ENCODE measurements at places on chromosomes 7 and 10.

- no peak for DNase-seq
Measured at GRCh38 chr10:80611481-80612185, 73.9 kb downstream of the SH2D4B start.

DNA sequence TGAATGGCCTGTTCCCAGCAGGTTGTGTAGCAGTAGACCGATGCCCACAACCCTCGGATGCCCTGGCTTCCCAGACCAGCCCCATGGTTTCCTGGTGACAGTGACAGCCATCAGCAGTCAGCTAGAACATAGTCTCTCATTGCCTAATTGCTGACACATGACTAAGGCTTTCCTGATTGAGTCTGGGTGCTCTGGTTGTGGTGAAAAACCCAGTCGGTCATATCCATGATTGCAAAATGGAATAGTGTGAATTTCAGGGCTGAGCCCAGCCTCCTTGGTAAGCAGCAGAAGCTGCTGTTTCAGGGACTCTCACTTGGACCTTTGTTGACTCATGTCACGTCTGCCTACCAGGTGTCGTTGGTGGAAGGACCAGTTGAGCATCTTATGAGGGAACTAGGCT lies 36.6 kb downstream of the POR start:
- DNase-seq, result no peak

GRCh38 chr7:111082351-111082750 lies 8.6 kb upstream of the LRRN3 start:
- no peak for DNase-seq

DNA sequence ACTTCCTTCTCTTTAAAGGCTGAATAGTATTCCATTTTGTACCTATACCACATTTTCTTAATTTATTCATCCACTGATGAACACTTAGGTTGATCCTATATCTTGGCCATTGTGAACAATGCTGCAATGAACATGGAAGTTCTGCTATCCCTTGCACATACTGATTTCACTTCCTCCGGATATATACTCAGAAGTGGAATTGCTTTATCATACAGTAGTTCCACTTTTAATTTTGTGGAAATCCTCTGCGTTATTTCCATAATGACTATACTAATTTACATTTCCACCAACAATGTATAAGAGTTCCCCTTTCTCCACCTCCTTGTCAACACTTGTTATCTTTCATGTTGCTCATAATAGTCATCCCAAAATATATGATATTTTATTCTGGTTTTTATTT lies 312.6 kb downstream of the PLXDC2 start:
- no peak for DNase-seq

DNA sequence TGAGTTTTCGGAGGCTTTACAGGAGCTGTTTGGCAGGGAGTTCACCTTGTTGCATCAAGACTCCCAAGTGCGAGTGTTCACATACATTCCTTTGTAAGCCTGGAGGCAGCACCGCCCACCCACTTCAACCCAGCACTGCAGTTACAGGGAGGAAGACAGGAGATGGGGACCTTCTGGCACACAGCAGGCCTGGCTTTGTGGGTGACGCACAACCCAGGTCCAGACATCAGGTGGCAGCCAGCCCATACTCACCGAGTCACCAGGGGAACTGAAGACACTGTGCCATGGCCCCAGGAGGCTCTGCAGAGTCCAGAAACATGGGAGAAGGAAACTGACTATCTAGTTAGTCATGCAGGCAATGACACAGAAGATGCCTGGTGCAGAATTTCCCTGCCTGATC lies 305.9 kb upstream of the RNF32 start:
- no peak for DNase-seq

- DNase-seq, result no peak
Measured at GRCh38 chr10:103763374-103764202, 91.8 kb downstream of the SH3PXD2A start.

DNA sequence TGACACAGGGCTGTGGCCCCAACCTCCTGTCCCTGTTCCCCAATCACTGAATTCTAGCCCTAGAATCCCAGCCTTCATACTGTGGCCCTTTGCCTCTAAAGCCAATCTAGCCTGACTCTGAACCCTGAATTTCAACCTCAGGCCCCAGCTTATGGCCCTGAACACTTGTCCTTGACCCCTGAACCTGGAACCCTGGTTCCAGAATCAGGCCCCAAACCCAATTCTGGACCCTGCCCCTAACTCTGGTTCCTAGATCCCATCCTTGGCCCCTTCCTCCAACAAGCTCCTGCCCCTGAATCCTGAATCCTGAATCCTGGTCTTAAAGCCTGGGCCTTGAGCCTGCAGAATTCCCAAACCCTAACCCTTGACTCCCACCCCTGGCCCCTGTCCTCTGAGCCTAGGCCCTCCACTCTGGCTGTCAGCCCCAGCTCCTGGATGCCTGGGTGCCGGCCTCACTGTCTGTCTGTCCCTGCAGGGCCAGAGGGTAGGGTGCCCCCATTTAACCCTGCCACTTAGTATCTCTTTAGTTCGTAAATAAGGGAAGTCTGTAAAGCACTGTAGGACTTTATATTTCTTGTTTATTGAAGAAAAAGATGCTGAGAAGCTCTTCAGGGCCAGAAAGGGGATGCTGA lies 1.3 kb downstream of the INPP5A start:
- DNase-seq, result no peak

DNA sequence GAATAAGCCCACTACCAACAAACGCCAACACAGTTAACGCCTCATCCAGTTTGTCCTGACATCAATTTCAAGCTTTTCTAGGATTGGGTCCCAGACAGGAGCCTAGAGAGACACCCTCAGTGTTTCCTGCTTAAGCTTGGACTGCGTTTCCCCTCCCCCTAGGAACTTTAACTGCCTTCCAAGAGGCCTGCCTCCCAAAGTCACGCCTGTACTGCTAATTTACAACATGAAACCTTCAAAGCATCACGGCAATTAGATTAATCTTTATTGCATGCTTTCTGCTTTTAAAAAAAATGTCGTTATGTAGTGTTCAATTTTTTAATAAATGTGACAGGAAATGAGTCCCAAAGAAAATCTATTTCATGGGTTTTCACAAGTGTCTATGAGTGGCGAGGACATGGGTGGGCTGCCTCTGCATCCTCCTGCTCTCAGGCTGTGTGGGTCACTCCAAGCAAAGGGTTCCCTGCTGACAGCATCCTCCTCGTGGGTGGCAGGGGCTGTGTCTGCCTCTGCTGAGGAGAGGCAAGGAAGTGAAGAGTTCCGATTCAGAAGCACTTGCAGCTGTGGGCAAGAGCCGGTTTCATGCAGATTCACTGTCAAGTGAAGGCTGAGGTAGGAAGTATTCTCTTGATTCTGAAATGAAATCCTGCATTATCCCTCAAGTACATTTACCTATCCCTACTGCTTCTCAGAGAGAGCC lies 193.0 kb upstream of the KMT2E start:
- no peak for DNase-seq

DNA sequence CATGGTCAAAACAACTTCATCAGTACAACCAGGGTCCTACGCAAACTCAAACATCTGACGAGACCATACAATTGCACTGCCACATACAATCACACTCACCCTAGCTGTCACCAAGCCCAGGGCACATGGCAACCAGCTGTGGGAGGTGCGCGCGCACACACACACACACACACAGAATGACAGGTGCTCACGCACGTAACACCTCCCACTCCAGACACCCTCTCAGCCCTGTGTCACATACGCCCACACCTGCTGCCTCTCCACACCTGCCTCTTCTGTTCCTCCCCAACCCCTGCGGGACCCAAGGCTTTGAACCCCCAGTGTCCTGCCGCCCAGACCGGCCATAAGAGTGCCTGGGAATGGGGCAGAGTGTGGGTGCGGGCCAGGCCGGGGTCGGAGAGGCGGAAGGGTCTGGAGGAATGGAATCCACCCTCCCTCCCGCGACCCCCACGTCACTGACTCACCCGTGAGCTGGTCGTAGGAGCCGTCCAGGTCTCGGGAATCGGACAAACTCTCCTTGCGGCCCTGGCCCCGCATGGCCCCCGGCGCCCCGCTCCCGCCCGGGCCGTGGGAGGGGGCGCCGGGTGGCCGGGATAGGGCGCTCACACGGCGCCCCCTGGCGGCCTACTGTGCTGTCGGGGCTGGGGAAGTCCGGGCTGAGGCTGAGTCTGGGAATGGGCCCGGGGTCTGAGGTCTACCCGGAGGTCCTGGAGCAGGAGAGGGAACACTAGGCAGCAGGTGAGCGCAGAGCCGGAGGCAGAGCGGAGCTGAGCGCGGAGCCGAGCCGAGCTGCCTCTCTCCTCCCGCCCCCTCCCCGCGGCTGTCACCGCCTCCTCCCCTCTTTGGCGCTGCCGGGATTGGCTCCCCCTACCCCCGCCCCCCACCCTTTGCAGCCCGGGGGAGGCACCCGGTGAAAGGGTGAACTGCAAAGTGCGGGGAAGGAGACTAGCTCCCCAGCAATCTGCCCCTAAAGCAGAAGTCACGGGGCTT lies at the start of gene KCNIP2:
TSS of gene KCNIP2 (minus strand) at position 769 of the 990 bp plus-strand sequence. CDS start at position 537, 232 bp downstream.
- no peak for DNase-seq

DNA sequence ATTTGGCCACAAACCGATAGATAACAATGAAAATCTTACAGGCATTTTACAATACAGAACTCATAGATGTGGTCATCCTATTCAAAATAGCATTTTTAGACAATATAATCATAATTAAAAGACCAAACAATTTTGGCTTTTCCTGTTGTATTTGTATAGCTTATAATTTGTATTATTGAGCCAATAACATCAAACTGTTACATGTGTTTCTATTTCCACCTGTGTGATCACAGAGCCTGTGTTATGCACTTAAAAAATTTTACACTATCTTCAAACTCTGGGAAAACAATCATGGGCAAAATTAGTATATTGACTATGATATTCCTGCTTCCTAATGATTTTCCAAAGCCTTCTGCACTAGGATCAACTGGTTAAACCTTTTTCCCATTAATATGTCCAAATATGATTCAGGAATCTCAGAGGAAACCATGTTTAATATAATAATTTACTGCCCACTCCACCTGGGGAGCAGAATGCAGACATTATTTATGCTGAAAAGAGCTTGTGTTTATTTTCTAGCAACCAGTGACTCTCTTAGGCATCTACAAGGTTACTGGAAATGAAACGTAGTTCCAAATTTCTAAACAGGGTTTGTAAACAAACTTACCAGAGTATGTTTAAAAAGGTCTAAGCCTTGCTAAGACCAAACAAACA lies 1.7 kb downstream of the RHOBTB1 start:
- DNase-seq, result no peak

GRCh38 chr10:63103971-63104409 lies 29.1 kb upstream of the NRBF2 start:
- no peak for DNase-seq

DNA sequence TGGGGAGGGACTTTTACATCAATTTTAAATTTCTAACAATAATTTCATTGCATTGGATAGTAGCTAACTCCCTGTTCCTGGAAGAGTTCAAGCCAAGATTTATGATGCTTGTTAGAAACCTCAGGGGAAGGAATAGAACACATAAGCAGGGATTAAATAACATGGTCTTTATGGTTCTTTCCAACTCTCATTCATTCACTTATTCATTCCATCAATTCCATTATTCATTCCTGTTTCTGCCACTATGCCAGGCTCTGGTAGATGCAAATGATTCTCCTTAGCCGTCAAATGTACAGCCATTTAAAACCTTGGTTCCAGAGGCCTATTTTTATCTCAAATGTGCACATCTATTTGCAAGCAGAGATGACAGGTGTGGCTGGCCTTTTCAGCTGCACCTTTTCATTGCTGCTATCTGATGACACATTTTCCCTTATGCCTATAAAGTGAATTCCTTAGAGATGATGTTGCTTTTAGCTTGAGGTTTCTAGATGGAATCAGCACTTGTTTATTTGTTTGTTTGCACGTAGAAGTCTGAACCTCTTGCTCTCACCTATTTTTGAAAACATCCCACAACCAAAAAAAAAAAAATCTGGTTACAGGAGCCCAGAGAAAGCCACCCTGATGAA lies 205.7 kb upstream of the IGFBP3 start:
- no peak for DNase-seq

GRCh38 chr10:119817991-119818888 lies 54.4 kb downstream of the MCMBP start:
- no peak for DNase-seq

DNA sequence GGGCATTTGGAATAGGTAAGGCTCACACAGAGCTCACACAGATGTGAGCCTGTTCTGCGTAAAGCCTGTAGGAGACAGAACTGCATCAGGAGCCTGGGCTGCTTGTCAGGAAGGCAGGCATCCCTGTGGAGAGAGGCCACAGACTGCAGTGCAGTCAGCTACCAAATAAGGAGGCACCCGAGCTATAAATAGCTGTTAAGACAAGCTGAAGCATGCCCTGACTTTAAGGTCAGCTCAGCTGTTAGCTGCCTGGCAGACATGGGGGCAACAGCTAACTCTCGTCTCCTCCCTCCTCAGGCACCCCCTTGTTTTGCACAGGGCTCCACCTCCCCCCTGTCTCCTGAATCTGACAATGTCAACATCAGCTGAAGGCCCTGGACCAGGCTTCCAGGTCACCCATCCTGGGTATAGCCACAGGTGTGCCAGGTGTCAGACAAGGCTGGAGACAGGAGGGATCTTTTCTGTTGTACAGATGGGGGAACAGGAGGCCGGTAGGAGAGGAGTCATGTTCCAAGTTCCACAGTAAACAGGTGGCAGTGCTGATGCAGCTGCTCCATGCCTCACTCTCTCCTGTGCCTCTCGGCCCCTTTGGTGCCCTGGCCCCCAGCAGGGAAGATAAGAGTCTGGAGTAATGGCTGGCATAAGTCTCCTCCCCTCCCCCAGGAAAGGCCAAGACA lies 27.6 kb upstream of the MKRN1 start:
- no peak for DNase-seq

DNA sequence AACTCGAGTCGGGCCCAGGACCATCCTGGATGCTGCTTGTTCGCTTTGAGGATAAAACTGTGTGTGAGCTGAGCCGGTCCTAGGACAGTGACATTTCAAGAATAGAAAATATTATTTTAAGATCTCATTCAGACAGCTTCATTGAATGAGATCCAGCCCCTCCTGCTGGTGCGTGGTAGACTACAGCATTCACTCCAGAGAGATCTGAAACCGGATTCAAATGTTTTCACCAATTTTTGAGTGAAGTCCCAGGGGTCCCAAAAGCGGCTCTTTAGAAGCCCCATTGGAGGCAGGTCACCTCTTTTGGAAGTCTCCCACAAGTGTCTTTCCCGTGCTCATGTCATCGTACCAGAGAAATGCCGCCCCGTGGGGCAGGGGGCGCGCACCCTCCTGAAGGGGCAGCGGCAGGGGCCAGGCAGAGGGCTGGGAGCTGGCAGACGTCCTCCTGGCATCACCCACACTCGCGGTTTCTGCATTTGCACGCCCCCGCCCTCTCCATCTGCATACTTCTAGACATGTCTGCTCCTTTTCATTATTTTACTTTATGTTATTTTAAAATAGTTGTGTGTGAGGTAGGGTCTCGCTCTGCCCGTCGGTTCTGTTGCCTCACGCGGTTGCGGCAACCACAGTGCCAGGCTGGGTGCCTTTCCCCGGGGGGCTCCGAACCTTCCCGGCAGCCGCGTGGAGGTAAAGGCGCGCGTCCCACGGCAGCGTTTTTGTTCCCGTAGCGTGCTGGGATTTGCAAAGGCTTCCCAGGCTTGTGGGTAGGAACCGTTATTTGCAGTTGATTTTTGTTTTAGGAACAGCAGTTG lies 52.3 kb upstream of the DPYSL4 start:
- DNase-seq, result no peak

All from stimulated activated CD4-positive, alpha-beta T cell treated with anti-CD3 and anti-CD28 coated beads, Interleukin-1b, Interleukin-23, amount 100 ng/mL, for 24 hours (primary cell).